ENCODE measurements at places on chromosomes 1 and 21.

DNA sequence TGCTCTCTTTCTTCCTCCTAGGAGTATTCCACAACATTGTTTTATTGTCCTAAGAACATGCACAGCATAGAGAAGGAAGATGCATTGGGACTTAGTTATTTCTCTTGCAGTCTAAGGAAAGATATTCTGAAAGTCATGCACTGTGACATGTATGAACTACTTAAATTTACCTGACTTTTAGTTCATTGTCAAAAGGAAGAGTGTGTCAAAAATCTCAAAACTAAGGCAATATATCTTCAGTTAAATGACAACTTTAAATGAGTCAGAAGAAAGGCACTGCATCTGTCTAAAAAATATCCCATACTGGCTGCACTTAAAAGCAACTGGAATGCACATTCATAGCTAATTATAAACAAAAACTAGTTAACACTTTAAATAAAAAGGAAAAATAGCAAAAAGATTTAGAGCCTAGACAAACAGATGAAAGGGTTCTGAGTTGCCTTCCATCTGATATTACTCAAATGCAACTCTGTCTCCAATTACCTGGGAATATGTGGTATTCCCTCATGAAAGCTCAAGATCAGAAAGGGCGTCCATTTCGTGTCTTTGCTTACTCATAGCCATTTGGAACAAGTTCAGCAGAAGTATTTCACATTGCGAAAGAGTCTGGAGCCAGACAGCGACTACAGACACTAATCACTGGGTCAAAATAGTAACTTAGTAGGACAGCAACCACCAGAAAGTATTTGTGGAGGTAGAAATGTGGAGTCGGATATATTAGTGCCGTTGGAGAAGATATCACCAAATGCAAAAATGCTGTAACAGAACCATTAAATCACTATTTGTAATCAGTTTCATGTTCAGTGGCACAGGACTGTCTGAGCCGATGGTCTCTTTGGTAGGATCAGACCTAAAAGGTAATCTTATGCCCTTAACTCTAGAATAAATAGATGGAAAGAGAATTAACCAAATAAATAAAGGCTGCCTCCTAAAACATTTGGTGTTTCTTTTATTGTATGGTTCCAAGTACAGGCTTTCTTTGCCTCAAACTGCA, 225.7 kb downstream of the GREM2 start:
- H3K27ac ChIP-seq, result no peak overlapping the region
- no peak overlapping the region for H3K4me3 ChIP-seq
- H3K4me1 ChIP-seq, result no peaks in the 10 kb centered on the region
- H3K36me3 ChIP-seq, result no peaks in the 10 kb centered on the region
- no peak for DNase-seq
- H3K27me3 ChIP-seq, result no peaks in the 10 kb centered on the region

- no peaks in the 10 kb centered on the region for H3K27me3 ChIP-seq
- no peak overlapping the region for H3K27ac ChIP-seq
- no peak overlapping the region for H3K4me3 ChIP-seq
- peaks cover 18% of the 10 kb centered on the region for H3K4me1 ChIP-seq
- no peaks in the 10 kb centered on the region for H3K36me3 ChIP-seq
Observed at GRCh38 chr1:234737967-234738314, 128.0 kb upstream of the IRF2BP2 start.

GRCh38 chr1:228885845-228886244, 150.6 kb downstream of the RHOU start:
- no peak overlapping the region for H3K4me3 ChIP-seq
- H3K27me3 ChIP-seq, result no peaks in the 10 kb centered on the region
- no peak overlapping the region for H3K27ac ChIP-seq
- no peaks in the 10 kb centered on the region for H3K36me3 ChIP-seq
- H3K4me1 ChIP-seq, result peaks cover 17% of the 10 kb centered on the region

DNA sequence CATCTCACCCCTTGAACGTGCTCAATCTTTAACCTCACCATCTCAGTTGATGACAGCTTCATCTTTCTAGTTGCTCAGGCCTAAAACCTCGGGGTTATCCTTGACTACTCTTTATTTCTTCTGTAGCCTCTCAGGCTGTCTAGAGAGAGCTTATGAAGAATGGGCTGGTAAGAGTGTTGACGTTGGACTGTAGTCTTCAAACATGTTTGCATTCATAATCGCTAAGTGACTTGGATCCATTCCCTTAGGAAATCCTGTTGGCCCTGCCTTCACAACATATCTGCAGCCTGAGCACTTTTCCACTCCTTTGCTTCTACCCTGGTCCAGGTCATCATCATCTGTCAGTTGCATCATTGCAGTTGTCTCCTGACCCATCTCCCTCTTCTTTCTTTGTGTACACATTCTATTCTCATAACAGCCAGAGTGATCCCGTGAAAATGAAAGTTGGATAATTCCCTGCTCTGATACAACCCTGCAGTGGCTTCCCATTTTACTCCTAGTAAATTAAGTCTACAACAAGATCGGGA, 10.5 kb downstream of the UCK2 start:
- DNase-seq, result no peak
- H3K4me1 ChIP-seq, result peaks cover 30% of the 10 kb centered on the region
- no peaks in the 10 kb centered on the region for H3K27me3 ChIP-seq
- H3K27ac ChIP-seq, result no peak overlapping the region
- peaks cover 20% of the 10 kb centered on the region for H3K36me3 ChIP-seq
- no peak overlapping the region for H3K4me3 ChIP-seq

DNA sequence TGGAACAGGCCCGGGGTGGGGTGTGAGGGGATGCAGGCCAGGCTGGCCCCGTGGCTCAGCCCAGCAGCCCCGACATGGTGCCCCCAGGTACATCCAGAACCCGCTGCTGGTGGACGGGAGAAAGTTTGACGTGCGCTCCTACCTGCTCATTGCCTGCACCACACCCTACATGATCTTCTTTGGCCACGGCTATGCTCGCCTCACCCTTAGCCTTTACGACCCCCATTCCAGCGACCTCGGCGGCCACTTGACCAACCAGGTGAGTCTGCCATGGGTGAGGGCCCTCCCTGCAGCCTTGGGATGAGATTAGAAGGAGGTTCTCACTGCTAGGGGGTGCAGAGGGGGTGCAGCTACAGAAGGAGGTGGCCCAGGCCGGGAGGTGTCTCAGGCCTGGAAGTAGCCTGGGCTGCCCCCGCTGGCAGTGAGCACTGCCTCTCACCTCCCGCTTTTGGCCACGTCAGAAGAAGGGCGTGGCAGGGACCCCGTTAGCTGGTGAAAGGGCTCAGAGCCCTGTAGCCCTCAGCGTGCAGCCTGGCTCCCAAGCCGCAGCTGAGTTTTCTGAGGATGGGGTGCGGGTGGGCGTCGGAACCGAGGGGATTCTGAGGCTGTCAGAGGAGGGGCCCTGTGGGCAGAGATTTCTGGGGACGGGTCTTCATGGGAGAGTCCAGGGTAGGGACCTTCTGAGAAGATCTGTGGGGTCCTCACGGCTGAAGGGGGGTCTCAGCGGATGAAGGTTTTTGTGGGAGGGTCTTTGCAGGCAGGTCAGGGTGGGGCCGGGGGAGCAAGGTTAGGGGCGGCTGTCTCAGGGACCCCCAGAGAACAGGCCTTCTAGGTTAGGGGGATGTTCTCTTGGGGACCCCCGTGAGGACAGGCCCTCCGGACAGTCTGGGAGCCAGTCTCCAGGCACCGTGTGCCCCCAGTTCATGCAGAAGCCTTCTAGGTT, 10.4 kb downstream of the TTLL10 start:
- no peak for DNase-seq
- peaks cover 2% of the 10 kb centered on the region for H3K4me1 ChIP-seq
- H3K36me3 ChIP-seq, result no peaks in the 10 kb centered on the region
- H3K27me3 ChIP-seq, result peaks cover 2% of the 10 kb centered on the region
- no peak overlapping the region for H3K27ac ChIP-seq

GRCh38 chr1:47415728-47416318, at the start of gene FOXE3:
Gene FOXE3 (plus strand): TSS chr1:47416285. CDS start chr1:47416316, 31 bp downstream.
- H3K36me3 ChIP-seq, result no peaks in the 10 kb centered on the region
- H3K27me3 ChIP-seq, result peaks cover 31% of the 10 kb centered on the region
- no peak within 1 kb of the TSS for H3K27ac ChIP-seq
- H3K4me3 ChIP-seq, result peak within 1 kb of the TSS; percentile 50
- peaks cover 6% of the 10 kb centered on the region for H3K4me1 ChIP-seq

DNA sequence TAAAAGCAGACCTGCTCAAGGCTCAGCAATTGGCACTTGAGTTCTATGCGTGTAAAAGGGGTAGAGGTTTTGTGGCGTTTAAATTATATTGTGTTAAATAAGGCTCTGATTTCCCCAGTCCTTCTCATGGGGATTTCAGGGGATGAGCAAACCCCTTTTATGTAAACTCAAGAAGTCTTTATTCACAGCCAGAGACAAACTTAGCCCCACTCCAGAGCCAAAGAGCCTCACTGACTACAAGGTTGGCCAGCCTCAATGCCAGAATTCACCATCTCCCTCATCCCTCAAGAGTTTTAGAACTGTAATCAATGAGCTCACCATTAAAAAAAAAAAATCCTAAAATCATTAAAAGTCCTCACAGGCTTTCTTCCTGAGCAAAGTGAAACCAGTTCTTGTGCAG, 107.8 kb downstream of the SLC30A10 start:
- peaks cover 9% of the 10 kb centered on the region for H3K27me3 ChIP-seq
- H3K4me3 ChIP-seq, result no peak overlapping the region

GRCh38 chr1:112997781-112998180, 41.8 kb upstream of the SLC16A1 start:
- no peak for DNase-seq
- no peak overlapping the region for H3K4me3 ChIP-seq
- no peak overlapping the region for H3K27ac ChIP-seq

DNA sequence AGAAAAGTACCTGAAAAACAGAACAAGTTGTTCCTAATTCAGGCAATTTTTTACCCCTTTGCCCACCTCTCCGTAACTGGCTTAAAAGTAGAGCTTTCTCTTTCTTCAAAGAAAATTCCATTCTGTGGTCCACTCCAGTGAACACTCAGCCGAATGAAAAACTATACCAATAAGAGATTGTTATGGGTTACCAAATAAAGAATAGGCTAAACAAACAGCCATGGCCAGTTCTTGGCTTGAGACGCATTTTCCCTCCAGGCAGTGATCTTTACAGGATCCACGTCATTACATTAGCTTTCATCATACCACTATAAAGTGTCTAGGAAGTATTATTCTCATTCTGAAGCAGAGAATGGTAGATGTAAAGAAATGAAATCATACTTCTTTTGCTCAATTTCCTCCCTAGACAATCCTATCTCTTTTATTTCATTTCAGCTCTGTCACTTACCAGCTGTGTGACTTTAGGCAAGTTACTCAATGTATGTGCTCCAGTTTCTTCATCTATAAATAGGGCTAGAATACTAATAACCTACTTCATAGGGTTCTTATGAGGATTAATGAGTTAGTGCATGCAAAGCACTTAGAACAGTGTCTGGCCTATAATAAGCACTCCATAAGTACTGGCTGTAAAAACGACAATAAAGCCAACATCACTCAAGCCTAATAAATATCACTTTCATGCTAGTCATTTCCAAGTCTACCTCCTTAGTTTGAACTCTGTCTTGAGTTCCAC, 26.5 kb upstream of the TRIM45 start:
- H3K27me3 ChIP-seq, result peaks cover 12% of the 10 kb centered on the region
- no peak overlapping the region for H3K27ac ChIP-seq
- no peaks in the 10 kb centered on the region for H3K36me3 ChIP-seq
- no peak for DNase-seq
- H3K4me3 ChIP-seq, result no peak overlapping the region

GRCh38 chr1:117061986-117062415, 1.9 kb downstream of the TTF2 start:
- peak; percentile 55 for DNase-seq
- no peak overlapping the region for H3K4me3 ChIP-seq
- peak overlapping the region; percentile 55 for H3K27ac ChIP-seq
- peaks cover 55% of the 10 kb centered on the region for H3K36me3 ChIP-seq
- H3K27me3 ChIP-seq, result no peaks in the 10 kb centered on the region

DNA sequence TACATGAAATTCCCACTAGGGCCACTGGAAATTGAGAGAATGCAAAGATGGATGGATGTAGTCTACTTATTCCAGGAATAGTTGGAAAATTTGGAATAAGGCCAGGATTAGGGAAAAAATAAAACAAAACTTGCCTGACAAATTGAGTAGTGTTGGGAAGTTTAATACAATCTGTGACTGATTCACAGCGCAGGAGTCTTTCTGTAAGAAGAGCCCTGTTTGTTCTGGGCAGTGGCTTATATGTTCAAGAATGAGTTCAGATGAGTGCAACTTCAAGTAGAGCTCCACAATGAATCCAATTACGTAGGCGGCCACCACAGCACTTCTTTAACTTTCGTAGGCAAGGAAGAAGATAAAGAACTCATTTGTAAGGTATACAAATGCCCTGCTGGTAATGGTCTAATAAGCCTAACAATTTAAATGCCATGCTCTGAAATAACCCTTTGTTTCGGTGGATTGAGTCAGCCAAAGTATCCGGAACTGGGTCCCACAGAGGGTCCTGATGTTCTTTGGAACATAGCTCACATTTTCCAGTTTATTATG, 47.1 kb upstream of the KCNE1 start:
- no peak for DNase-seq
- peaks cover 4% of the 10 kb centered on the region for H3K36me3 ChIP-seq
- peaks cover 2% of the 10 kb centered on the region for H3K4me1 ChIP-seq

DNA sequence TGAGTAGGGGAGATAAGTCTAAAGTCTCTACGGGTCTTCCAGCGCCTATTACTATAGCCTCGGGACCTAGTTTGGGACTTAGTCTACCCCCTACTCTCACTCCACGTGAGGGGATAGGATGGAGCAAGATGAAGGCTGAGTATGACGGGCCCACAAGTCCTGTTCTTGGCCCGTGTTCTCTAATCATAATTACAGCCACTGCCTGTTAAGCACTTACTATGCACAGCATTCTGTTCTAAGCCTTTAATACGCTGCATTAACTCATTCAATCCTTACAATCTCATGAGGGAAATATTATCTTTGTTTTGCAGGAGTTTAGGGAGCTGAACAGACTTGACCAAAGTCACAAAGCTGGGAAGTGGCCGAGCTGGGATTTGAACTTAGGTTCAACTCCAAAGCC, 23.9 kb upstream of the EPB41 start:
- no peak overlapping the region for H3K27ac ChIP-seq
- H3K4me3 ChIP-seq, result no peak overlapping the region
- DNase-seq, result no peak

GRCh38 chr1:116067566-116067890, 43.7 kb upstream of the MAB21L3 start:
- no peak overlapping the region for H3K27ac ChIP-seq
- no peak overlapping the region for H3K4me3 ChIP-seq
- DNase-seq, result no peak
- H3K27me3 ChIP-seq, result peaks cover 16% of the 10 kb centered on the region
- H3K36me3 ChIP-seq, result no peaks in the 10 kb centered on the region

- H3K4me1 ChIP-seq, result no peaks in the 10 kb centered on the region
- H3K27ac ChIP-seq, result no peak overlapping the region
- no peak overlapping the region for H3K4me3 ChIP-seq
- no peaks in the 10 kb centered on the region for H3K36me3 ChIP-seq
Observed at GRCh38 chr1:204093421-204093717, 20.5 kb downstream of the SOX13 start.

- peaks cover 29% of the 10 kb centered on the region for H3K36me3 ChIP-seq
- H3K4me3 ChIP-seq, result no peak overlapping the region
- H3K27me3 ChIP-seq, result no peaks in the 10 kb centered on the region
- DNase-seq, result no peak
- H3K27ac ChIP-seq, result no peak overlapping the region
Observed at GRCh38 chr21:46319186-46319585, 4.5 kb downstream of the C21orf58 start.

Data from activated CD8-positive, alpha-beta T cell treated with anti-CD3 and anti-CD28 coated beads for 36 hours (primary cell).